ENCODE measurements at places on chromosomes 7 and 10. TPM values are rescaled to one million over a fixed set of nuclear protein-coding genes. Genes with fewer than 3 reads are reported as not detected.

The PON1 gene
- not detected for total RNA-seq

The SPDYE16 gene
- total RNA-seq: 2.9 TPM

The MMP21 gene
- total RNA-seq: 0.59 TPM

The UTF1 gene
- not detected for total RNA-seq

The ITIH5 gene
- not detected for total RNA-seq

DNA sequence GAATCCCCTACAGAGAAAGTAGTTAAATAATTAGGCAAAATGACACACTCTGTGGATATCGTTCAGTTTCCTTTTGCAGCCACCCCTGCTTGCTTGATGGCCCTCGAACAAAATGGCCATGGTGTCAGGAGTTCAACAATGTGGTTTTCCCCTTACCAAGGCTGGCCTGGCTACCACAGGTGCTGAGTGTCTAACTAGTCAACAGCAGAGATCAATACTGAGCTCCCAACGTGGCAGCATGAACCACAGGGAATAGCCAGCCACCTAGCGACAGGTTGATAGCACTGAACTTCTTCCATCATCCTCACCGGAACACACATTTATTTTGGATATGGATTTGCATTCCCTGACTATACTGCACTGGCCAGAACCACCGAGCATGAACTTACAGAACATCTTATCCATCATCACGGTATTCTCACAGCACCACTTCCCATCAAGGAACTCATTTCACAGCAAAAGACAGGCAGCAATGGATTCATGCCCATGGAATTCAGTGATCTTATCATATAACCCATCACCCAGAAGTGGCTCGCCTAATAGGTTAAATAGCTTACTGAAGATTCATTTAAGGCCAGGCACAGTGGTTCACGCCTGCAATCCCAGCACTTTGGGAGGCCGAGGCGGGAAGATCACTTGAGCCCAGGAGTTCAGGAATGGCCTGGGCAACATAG, 6.3 kb downstream of the C10orf67 start:
- no peak overlapping the region for H3K27ac ChIP-seq
- DNase-seq: no peak
- no peaks in the 10 kb centered on the region for H3K27me3 ChIP-seq
- H3K4me3 ChIP-seq: no peak overlapping the region

- no peak for DNase-seq
- no peak overlapping the region for H3K4me3 ChIP-seq
- no peaks in the 10 kb centered on the region for H3K4me1 ChIP-seq
- no peaks in the 10 kb centered on the region for H3K27me3 ChIP-seq
- H3K36me3 ChIP-seq: no peaks in the 10 kb centered on the region
Observed at GRCh38 chr7:143892527-143893300, 9.3 kb downstream of the TCAF1 start.

DNA sequence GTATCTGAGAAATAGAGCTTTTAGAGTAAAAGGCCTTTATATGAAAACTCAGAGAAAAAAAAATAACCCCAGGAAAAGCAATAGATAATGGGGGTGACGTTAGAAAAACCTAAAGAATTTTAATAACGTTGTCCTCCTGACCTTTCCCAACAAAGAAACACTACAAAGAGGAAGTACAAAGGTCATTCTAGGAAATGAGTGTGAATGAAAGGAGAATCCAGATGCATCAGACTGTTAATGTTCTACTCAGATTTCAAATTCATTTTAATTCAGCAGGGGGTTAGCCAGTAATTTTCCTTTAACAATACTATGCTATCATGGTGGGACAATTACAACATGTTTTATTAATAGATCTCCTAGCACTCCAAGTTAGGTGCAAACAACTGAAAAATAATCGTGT, 73.8 kb upstream of the CDK1 start:
- H3K27ac ChIP-seq: no peak overlapping the region
- DNase-seq: no peak
- H3K4me3 ChIP-seq: no peak overlapping the region
- H3K36me3 ChIP-seq: no peaks in the 10 kb centered on the region
- no peaks in the 10 kb centered on the region for H3K27me3 ChIP-seq
- no peaks in the 10 kb centered on the region for H3K4me1 ChIP-seq

GRCh38 chr7:19919261-19920095, 146.1 kb upstream of the TMEM196 start:
- H3K4me3 ChIP-seq: no peak overlapping the region
- no peak overlapping the region for H3K27ac ChIP-seq
- no peaks in the 10 kb centered on the region for H3K4me1 ChIP-seq
- H3K27me3 ChIP-seq: no peaks in the 10 kb centered on the region

GRCh38 chr10:102641880-102642735, 2.2 kb upstream of the TRIM8 start:
- H3K36me3 ChIP-seq: no peaks in the 10 kb centered on the region
- H3K4me1 ChIP-seq: peaks cover 30% of the 10 kb centered on the region
- H3K27ac ChIP-seq: peak overlapping the region; percentile 92
- DNase-seq: peak; percentile 97

- no peak for DNase-seq
- no peaks in the 10 kb centered on the region for H3K36me3 ChIP-seq
- H3K27ac ChIP-seq: no peak overlapping the region
Observed at GRCh38 chr7:110600956-110601355, 490.0 kb upstream of the LRRN3 start.

DNA sequence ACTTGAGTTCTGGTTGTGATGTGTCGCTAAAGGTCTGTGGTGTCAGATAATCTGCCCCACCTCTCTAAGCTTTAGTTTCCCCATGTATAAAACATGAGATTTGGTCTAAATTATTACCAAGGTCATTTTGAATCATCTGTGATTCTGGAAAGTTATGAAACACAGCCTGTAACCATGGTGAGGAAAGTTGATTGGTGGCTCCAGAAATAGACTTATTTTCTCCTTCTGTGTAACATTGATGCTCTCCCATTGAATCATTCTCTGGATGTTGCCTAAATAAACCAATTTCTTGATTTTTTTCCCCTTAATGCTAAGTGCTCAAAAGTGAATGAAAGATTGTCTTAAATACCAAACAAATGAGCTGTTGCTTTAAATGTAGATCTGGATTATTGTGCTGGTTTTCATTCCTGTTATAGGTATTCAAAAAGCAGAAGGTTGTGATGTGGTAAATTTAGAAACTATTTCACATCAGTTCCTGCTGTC, 30.0 kb upstream of the PCGF5 start:
- DNase-seq: no peak
- peaks cover 2% of the 10 kb centered on the region for H3K36me3 ChIP-seq
- no peak overlapping the region for H3K27ac ChIP-seq

- no peak overlapping the region for H3K4me3 ChIP-seq
- H3K27ac ChIP-seq: no peak overlapping the region
- no peaks in the 10 kb centered on the region for H3K4me1 ChIP-seq
- DNase-seq: no peak
- no peaks in the 10 kb centered on the region for H3K27me3 ChIP-seq
Observed at GRCh38 chr10:122172361-122173008, 98.6 kb upstream of the BTBD16 start.

- no peaks in the 10 kb centered on the region for H3K27me3 ChIP-seq
- peak overlapping the region; percentile 49 for H3K4me3 ChIP-seq
- H3K4me1 ChIP-seq: peaks cover 26% of the 10 kb centered on the region
- peak; percentile 26 for DNase-seq
- H3K36me3 ChIP-seq: peaks cover 48% of the 10 kb centered on the region
Observed at GRCh38 chr7:155764438-155764793, 47.8 kb downstream of the SHH start.

DNA sequence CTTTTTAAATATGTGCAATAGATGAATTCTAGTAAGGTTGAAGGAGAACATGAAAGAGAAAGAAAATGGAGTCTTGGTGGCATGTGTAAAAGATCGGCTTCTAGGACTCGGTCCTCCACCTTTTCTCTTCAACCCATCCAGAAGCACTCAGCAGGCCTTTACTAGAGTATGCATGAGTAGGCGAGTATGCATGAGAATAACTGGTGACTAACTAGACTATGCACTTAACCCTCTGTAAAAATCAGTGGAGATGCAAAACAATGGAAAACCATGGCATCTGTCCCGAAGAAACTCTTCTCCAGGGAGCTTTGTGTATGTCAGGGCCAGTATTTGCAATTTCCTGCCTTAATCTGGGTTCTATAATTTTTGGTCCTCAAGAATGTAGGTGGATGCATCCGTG, 40.0 kb upstream of the GRB10 start:
- no peaks in the 10 kb centered on the region for H3K27me3 ChIP-seq
- H3K4me3 ChIP-seq: no peak overlapping the region
- H3K36me3 ChIP-seq: no peaks in the 10 kb centered on the region

GRCh38 chr7:30411897-30412296, 66.7 kb downstream of the NOD1 start:
- H3K27me3 ChIP-seq: no peaks in the 10 kb centered on the region
- no peaks in the 10 kb centered on the region for H3K36me3 ChIP-seq

- no peaks in the 10 kb centered on the region for H3K36me3 ChIP-seq
- peaks cover 8% of the 10 kb centered on the region for H3K4me1 ChIP-seq
- H3K27me3 ChIP-seq: no peaks in the 10 kb centered on the region
- no peak overlapping the region for H3K27ac ChIP-seq
Observed at GRCh38 chr10:14611968-14612693, 162.6 kb downstream of the FAM107B start.

DNA sequence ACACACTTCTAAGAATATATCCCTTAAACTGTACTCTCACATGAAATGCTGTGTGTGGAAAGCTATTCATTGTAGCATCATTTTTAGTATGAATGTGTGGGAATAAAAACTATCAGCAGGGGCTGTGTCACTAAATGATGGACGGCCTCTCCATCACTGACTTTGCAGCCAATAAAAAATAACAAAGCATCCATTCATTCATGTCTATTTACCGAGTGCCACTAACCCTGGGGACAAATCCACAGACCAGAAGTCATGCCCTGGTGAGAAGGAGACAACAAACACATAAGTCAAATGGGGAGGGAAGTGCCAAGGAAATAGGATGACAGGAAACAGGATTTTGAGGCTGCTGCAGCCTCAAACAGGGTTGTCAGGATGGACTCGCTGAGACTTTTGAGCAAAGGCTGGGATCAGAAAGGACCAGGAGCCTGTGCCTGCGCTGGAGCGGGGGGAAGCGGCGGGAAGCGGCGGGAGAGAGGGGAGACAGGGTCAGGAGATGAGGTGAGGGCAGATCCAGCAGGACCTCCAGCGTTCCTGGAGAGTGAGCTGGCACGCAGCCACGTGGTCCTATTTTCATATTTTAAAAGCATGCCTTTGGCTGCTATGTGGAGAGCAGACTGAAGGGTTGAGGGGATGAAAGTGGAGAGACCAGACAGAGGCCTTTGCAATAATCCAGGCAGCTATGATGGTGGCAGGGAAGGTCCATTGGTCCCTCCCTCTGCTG, 2.2 kb upstream of the NOM1 start:
- H3K4me1 ChIP-seq: peaks cover 25% of the 10 kb centered on the region
- H3K27me3 ChIP-seq: no peaks in the 10 kb centered on the region
- peaks cover 1% of the 10 kb centered on the region for H3K36me3 ChIP-seq
- H3K27ac ChIP-seq: no peak overlapping the region

DNA sequence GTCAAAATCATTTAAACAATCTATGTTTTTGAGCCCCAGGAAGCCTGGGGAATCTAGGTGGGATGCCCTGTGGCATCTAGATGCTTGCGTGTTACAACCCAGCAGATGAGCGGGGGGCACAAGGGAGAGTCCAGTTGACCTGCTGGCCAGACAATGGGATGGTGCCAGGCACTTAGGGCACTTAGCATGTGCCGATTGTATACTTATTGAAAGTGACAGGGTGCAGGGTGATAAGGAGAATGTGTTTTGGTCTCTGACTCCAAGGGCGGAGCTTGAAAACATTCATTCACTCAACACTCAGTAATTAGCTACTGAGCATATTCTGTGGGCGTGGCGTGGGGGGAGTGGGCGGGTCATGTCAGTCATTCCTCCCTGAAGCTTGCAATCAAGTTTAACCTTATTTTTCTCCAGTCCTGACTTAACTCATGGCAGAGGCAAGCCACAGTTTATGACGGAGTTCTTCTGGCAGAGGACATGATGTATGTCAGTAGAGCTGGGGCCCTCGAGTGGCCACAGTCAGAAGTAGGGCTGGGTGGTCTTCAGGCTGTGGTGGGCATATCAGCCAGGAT, 115.1 kb downstream of the PRKCQ start:
- H3K36me3 ChIP-seq: peaks cover 98% of the 10 kb centered on the region
- no peak overlapping the region for H3K4me3 ChIP-seq
- no peaks in the 10 kb centered on the region for H3K27me3 ChIP-seq
- no peak for DNase-seq
- H3K27ac ChIP-seq: no peak overlapping the region
